ENCODE measurements at places on chromosomes 16 and 17.

DNA sequence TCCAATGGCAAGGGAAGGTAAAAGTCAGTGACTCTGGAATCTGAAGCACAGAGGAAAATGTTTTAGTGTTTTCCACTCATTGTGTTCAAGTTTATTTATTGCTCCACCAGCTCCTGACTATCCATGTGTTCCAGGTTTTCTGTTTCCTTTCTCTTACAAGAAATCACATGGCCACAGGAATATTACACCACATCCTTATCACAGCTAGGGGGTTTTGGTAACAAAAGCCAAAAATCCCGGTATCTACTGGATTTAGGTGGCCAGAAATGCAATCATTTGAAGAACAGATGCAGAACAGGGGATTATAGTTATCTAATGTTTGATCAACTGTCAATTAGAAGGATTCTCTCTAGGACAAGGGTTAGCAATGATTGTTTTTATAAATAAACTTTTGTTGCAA, 47.9 kb downstream of the STH start:
- no peak for DNase-seq

- no peak for DNase-seq
Observed at GRCh38 chr17:41069031-41069430, 3.4 kb upstream of the KRTAP2-4 start.

DNA sequence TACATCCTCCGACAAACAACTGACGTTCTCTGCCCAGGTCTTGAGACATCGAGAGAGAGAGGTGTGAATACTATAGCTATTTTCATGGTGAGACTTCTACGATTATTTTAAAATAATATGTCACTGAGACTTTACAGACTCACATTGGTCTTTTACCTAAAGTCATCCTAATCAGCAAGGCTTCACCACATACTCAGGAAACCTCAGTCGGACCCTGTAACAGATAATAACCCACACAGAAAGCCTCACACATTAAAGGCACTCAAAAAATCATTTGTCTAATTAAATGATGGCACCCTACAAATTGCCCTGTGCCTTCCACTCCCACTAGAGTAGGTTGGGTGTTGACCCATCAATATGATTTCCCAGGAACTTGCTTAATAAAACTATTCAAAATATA, 19.8 kb upstream of the SLC39A11 start:
- DNase-seq, result no peak

GRCh38 chr16:23448392-23448791, 4.6 kb downstream of the COG7 start:
- no peak for DNase-seq

- no peak for DNase-seq
Observed at GRCh38 chr17:66466840-66467367, 164.5 kb downstream of the PRKCA start.

GRCh38 chr17:27810211-27810901, 10.0 kb upstream of the NOS2 start:
- no peak for DNase-seq

GRCh38 chr17:31225831-31226230, 71.2 kb downstream of the OMG start:
- DNase-seq, result no peak
